Hematopoietic multipotent progenitor cell treated with erythropoietin and hydrocortisone succinate and interleukin-3 and kit ligand, for 8 days (in vitro differentiated cells): ENCODE measurements at places on chromosomes 6 and 20.

DNA sequence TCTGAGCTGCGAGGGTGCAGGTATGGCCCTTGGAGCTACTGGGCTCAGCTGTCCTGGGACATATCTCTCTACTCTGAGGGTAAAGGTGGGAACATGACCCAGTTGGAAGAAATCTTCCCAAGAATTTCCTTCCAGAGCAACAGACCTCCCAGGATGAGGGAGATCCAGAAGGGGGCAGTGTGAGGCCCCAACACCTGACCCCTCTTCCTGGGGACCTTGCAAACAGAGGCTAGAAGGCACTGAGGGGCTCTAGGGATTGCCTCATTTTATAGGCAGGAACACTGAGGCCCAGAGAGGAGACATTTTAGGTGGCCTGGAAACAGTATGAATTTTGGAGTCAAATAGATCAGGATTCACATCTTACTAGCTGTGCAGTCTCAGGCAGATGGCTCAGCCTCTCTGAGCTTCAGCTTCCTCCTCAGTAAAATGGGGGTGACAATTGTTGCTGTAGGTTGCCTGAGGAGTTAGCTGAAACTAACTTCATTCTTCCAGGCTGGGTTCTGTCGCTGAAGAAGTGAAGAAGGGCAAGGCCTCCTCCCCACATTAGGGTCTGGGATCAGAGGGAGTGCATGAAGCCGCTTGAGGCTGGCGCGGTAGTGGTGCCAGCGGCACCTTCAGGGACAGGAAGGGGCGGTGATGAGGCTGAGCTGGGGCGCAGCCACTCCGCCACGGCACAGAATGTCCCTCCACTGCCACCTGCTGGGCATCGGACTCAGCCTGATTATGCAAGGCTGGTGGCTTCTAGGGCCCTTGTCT is 11.4 kb downstream of the KCNK17 start:
- peak; percentile 84 for DNase-seq

DNA sequence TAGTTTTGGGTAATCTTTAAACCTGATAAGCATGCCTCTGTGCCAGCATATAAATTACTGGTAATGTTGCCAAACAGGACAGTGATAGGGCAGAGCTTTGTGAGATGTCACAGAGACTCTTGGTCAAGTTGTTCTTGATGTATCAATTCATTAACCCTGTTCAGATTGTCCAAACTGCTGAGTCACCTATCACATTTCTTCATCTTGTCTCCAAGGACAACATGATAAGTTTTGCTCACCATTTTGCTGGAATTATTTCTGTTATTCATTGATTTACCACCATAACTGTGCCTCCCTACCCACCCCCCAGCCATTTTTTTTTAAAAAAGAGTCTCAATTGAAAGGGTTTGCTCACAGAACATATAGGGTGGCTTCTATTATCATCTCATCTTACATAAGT is 19.5 kb upstream of the GMNN start:
- DNase-seq = peak; percentile 73

- DNase-seq = no peak
These were observed 4.9 kb downstream of the REV3L start for GRCh38 chr6:111478064-111478476.

- peak; percentile 57 for DNase-seq
These were observed 746 bp downstream of the BACH2 start for GRCh38 chr6:90295854-90296340.

- DNase-seq = no peak
These were observed 381 bp upstream of the PEX7 start for GRCh38 chr6:136822046-136822375.

- no peak for DNase-seq
These were observed 117.8 kb upstream of the F13A1 start for GRCh38 chr6:6438286-6438685.

GRCh38 chr20:3479025-3479424 is 8.2 kb downstream of the ATRN start:
- DNase-seq = no peak

DNA sequence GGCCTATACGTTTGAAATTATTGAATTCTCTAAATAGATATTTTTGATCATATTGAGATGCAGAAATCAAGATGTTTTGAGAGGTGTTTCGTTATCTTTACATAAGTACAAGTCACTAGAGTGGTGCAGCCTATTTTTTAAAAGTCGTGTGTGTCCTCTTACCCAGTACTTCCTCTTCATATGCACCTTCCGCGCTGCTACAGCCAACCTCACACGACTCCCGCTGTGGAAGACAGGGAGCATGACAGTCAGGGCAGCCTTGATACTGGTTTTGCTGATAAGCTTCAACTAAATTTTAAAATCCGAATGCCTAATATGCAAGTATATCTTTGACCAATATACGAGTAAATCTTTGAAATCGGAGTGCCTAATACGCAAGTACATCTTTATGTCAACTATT is 16.3 kb downstream of the ROS1 start:
- DNase-seq = no peak

DNA sequence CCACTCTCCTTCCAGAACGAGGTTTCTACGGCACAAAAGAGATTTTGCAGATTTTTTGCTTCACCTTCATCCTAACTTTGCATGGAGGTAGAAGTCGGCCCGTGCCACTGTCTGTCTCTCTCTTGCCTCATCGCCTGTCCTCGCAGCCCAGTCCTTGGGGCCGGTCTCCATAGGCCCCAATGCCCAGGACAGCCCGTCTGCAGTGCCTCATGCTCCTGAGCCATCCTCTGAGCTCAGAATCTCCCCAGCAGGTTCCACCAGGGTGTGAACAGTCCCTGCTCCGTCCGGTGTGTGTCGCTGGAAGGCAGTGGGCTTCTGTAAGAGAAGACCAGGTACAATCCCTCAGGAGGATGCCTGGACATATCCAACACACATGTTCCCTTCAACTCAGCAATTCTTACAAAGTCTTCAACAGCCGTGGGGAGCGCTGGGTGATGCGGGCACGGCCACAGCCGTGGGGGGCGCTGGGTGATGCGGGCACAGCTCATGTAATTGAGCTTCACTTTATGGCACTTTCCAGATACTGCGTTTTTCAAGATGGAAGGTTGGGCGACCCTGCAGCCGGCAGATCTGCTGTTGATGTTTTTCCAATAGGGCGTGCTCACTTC is 231.9 kb downstream of the DLL1 start:
- no peak for DNase-seq
